ENCODE measurements at places on chromosomes 6 and 20.

GRCh38 chr6:137823826-137824555, 43.1 kb upstream of the TNFAIP3 start:
- DNase-seq = peak; percentile 7

DNA sequence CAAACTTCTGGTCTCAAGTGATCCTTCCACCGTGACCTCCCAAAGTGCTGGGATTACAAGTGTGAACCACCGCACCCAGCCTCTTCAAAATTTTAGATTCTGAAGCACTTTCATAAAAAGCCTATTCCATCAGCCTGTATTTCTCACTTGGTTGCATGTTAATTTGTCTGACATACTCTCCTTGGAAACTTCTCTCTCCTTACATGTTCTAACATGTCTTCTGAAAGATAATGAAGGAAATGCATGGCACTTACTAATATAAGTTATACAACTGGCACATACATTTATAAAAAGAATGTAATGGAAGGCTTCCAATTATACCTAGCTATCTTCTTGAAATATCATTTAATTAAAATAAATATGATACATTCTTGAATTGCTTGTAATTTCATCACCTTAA, 597.5 kb downstream of the TBC1D32 start:
- DNase-seq = no peak

GRCh38 chr6:66814156-66814555, 1107.1 kb upstream of the EYS start:
- no peak for DNase-seq

DNA sequence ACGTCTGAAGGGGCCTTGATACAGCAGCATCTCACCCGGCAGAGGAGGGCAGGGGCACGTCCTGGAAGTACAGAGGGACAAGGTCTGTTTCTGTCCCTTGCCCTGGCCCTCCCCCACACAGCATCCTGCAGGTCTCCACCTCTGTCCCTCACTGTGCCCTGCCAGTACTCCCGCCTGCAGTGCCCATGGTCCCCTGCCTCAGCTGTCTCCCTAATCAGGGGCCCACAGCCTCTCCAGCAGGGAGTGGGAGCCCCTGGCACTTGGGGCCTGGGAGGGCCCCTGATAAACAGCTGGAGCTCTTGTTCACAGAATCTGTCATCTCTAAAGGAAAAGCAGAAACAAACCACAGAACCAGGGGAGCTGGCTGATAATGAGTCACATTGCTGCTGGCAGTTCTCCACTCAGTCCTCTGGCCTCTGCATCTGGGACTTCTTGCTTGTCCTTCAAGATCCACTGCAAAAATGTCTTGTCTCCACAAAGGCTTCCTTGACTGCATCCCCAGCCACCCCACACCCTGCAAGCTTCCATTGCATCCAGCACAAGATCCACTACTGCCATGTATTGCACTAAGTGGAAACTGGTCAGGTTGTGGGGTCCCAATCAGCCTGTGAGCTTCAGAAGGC, 33.2 kb upstream of the TAF8 start:
- no peak for DNase-seq

DNA sequence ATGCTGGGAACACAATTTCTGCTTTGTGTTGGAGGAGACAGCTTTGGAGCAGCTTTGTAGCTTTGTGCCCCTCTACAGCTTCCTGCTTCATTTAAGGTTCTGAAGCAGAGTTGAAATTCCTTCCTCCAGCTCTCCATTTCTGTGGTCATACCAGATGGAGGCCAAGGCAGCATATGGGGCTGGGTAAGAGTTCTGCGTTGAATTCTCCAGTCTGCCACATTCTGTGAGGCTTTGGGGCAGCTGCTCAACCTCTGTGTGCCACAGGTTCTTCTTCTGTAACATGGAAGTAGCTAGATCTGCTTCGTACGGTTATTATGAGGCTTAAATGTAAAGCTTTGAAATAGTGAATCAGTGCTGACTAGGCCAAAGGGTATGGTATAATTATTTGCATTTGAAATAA, 2.9 kb upstream of the TRIM26 start:
- no peak for DNase-seq

DNA sequence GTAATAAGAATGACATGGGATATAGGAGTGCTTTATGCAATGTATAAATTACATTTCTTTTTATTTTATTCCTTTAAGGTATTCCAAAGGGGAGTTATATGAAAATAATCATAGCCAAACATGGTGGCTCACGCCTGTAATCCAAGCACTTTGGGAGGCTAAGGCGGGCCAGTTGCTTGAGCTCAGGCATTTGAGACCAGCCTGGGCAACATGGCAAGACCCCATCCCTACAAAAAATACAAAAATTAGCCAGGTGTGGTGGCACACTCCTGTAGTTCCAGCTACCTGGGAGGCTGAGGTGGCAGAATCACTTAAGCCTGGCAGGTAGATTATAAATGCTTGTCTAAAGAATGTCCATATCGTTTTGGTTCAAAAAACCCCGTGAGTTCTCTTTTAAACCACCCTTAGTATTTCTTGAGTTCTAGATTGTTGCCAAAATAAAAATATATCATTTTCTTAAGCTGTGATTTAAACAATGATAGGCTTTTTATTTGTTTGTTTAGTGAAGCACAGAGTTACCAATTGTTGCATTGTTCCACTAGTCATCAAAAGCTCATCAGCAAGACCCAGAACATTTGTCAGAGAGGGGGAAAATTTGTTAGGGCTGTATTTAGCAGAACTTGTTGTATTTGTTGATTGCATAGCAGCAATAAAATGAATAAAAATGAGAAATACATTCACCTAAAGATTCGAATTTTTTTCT, 146.2 kb downstream of the KHDC1L start:
- DNase-seq = no peak

- DNase-seq = no peak
Measured at GRCh38 chr20:33400812-33401183, 521 bp downstream of the CDK5RAP1 start.

- DNase-seq = peak; percentile 42
Measured at GRCh38 chr6:14630016-14630415, 512.4 kb downstream of the CD83 start.

GRCh38 chr20:8388707-8389106, 256.6 kb downstream of the PLCB1 start:
- DNase-seq = no peak

DNA sequence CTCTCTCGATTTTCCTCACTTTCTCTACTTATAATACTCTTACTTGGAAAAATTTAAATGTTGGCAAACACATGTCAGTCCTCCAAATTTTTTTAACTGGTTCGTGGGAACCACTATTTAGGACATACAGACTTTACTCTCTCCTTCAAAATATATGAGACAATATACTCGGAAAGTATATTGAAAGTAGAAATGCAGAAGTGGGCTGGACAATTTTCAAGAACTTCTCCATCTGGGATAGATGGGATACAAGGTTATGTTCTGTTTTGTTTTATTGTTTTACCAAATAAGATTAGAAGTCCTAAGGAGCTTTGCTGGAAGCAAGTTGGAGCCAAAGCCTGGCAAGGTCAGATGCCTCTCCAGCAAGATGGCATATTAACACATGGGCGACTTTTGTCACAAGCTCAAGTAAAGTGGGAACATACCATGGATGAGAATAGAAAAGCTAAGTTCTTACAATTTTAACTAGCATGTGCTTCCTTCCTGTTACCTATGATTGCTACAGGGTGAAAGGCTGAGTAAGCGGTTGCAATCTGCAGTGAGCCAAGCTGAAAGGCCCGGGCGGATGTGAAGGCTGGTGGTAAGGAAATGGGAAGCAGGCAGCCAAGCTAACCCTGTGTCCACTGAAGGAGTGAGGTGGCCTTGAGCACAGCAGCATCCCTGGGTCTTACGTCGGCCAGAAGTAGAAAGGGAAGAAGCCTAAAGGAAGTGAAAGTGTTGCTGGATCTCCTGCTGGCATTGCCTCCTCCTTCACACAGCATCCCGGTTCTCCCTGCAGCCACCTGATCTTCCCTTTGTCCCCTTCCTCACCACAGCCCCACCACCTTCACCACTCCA, 7.1 kb downstream of the MAP3K5 start:
- DNase-seq = no peak

DNA sequence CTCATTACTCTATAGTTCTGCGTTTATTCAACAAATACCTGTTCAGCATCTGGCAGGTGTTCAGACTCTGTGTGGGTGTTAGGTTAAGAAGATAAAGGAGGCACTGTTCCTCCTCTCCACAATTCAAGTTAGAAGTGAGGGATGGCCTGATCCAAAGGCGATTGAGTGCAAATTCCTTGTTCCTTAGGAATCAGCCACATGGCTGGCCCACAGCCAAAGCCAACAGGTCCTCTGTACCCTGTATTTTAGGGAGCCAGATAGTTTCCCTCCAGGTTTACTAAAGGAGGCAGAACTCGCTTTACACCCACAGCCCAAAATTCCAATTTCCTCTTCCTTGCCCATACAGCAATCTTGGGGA, 5.0 kb upstream of the CD40 start:
- no peak for DNase-seq

GRCh38 chr20:63064745-63065711, 58.3 kb upstream of the BHLHE23 start:
- no peak for DNase-seq

DNA sequence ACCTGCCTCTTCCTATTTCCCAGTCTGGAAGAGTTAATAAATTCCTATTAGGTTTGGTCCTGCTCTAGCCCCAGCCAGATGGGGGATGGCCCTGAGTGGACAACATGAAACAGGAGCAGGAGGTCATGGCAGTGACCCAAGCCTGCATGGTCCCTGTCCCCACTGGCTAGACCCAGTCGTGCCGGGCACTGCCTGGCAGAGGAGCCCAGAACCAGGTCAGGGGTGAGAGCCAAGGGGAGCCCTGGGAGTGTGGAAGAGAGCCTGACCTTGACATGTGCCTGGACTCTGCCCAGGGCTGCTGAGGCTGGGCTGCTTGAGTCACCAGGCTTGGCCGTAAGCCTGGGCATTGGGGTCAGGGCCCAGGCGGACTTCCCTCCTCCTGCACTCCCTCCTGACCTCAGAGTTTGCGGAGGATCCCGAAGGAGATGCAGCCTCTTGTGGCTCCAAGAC, 3.6 kb downstream of the AVP start:
- DNase-seq = no peak

- DNase-seq = peak; percentile 65
Measured at GRCh38 chr6:36822506-36823269, 16.6 kb downstream of the CPNE5 start.

GRCh38 chr20:13422637-13423036, 201.6 kb downstream of the ISM1 start:
- DNase-seq = no peak

DNA sequence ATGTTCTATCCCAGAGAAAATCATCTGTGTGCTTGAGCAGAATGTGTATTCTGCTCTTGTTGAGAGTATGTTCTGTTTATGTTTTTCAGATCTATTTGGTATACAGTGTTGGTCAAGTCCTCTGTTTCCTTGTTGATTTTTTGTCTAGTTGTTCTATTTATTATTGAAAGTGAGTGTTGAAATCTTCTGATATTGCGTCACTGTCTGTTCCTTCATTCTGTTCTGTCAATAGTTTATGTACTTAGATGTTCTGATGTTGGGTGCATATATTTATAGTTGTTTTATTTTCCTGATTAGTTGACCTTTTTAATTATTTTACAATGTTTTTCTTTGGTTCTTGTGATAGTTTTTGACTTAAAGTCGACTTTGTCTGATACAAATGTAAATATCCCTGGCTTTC, 458.7 kb upstream of the HSF2 start:
- no peak for DNase-seq

DNA sequence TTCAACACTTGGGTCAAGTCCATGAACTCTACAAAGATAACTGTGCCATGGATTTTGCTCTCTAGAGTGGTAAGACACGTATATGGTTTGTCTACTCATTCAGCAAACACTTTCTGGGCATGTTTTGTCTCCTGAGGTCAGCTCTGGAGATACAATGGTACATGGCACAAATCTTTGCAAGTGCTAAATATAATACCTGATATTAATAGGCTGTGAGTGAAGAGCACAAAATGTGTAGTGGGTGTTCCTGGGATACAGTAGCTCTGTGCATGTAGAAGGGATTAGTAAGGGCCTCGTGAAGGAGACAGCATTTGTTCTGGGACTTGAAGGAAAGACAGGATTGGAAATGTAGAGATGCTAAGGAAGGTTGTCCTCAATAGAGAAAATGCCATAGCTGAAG, 360.9 kb downstream of the BCKDHB start:
- no peak for DNase-seq

- peak; percentile 62 for DNase-seq
Measured at GRCh38 chr20:53899351-53900167, 170.8 kb downstream of the BCAS1 start.

- DNase-seq = no peak
Measured at GRCh38 chr20:50246367-50247195, 56.0 kb downstream of the CEBPB start.

- no peak for DNase-seq
Measured at GRCh38 chr20:63128367-63128766, 87.6 kb downstream of the YTHDF1 start.

GRCh38 chr6:107736713-107737396, 87.3 kb downstream of the SCML4 start:
- DNase-seq = no peak

DNA sequence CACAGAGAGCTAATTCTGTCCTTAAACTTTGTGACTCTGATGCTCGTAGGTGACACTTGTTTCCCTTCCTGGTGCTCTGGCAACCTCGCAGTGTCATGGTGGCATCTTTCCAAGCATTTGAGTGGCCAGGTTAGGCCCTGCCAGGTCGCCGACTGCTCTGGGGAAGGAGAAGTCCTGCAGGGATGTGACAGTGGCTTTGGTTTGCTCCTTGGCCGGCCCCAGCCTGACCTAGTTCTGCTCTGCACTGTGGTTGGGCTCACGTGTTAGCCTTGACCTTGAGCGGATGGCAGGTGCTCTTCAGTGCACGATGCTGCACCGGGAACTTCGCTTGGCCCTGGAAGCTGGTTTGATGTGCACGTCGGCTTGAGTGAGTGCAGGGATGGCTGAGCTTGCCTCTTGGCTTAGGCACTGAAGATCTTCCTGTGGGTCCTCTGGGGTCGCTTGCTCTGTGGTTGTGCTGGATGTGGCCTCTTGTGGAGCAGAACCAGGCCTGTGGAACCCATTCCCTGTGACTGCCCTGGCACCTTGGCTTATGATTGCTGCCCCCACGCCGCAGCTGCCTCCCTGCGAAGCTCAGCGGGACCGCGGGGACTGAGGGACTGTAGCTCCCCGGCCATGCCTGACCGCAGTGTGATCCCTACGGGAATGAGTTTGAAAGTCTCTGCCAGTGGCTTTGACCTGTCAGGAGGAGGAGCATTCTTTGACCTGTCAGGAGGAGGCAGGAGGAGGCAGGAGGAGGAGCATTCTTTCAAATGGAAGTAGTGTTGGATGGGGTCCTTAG, 8.7 kb downstream of the OSBPL2 start:
- DNase-seq = no peak

DNA sequence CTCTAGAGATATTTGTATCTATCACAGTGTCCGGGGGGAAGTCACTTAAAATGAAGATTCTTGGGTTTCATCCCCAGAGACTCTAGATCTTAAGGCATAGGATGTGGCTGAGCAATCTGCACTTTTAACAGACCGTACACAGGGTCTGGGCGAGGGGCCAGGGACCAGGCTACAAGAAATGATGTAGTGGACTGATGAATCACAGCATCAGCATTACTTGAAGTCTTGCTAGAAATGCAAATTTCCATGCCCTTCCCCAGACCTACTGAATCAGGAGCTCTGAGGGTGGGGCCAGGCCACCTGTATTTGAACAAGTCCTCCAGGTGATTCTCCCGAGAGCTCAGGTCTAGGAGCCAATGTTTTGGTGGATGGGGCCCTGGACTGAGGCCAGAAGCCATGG, 168.4 kb downstream of the DOK5 start:
- DNase-seq = no peak

GRCh38 chr20:10747019-10747418, 73.2 kb upstream of the JAG1 start:
- peak; percentile 48 for DNase-seq

- DNase-seq = no peak
Measured at GRCh38 chr6:158312672-158313397, 570 bp downstream of the TULP4 start.

- no peak for DNase-seq
Measured at GRCh38 chr20:62202676-62203377, 17.3 kb downstream of the HRH3 start.
